ENCODE measurements at places on chromosomes 7 and 10. TPM values are rescaled to one million over a fixed set of nuclear protein-coding genes. Genes with fewer than 3 reads are reported as not detected.

GRCh38 chr10:87847550-87847949 is 15.8 kb downstream of the KLLN start:
- DNase-seq = no peak

- DNase-seq = no peak
Observed at GRCh38 chr10:86849181-86849894, 92.9 kb downstream of the BMPR1A start.

GRCh38 chr7:158614700-158615099 is 27.1 kb upstream of the PTPRN2 start:
- no peak for DNase-seq

Gene MDH2
- 213 TPM for polyA plus RNA-seq

Gene SFRP5
- polyA plus RNA-seq = 0.07 TPM
